ENCODE measurements at places on chromosomes 6 and 20.
A peak's percentile ranks its signal among the peaks of the same experiment; 100 is the strongest.

GRCh38 chr6:2630359-2630758 is 120.4 kb downstream of the MYLK4 start:
- DNase-seq: no peak

GRCh38 chr20:7155794-7156193 is 388.3 kb downstream of the BMP2 start:
- no peak for DNase-seq

DNA sequence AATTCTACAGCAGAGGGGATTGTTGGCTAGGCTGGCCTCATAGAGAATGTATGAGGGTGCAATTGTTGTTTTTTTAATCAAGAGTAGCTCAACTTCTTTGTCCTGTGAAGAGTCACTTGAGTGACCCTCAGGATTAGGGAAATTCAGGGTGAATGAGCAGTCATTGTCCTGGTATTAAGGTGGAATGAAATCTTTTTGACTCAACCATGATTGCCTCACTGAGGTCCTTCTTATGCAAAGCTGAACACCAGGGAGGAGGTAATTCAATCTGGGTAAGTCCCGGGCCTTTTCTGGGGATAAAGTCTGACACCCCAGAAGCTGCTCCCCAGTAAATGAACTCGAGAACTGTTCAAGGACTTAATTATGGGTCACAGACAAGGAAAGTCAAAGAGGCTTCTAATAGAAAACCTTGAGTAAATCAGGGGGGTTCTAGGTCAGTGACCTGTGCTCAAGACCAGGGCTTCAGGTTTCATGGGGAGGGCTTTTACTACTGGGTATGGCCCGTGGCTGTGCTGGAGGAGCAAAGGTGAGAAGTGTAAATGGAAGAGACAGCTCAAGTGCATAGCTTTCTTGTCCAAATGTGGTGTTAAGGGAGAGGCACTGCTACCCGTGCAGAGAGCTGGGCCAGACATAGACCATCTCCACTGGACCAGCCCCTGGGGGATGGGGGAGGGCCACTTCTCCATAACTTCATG is 25.3 kb upstream of the ZBTB24 start:
- no peak for DNase-seq

DNA sequence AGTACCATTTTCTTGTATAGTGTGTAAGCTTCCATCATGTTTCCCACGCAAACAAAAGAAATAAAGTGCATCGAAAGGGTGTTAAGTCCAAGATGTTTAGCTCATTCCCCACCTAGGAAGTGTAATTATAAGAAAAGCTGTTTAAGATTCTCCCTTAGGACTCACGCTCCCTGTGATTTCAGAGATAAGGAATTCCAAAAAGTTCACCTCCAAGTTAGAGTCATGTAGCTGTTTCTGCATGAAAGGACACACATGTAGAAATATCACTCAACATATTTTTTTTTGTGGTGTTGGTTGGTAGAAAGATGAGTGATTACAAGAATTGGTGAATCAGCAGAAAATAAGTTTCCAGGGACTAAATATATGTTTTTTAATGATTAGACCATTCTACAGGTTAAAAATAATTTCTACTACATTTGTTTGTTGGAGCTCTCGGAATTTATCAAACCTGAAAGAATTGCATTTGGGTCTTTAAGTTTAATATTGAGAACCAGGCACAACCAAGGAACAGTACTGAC is 10.4 kb downstream of the OPN5 start:
- no peak for DNase-seq

- no peak for DNase-seq
Observed at GRCh38 chr20:46458866-46459750, 52.7 kb upstream of the ELMO2 start.

DNA sequence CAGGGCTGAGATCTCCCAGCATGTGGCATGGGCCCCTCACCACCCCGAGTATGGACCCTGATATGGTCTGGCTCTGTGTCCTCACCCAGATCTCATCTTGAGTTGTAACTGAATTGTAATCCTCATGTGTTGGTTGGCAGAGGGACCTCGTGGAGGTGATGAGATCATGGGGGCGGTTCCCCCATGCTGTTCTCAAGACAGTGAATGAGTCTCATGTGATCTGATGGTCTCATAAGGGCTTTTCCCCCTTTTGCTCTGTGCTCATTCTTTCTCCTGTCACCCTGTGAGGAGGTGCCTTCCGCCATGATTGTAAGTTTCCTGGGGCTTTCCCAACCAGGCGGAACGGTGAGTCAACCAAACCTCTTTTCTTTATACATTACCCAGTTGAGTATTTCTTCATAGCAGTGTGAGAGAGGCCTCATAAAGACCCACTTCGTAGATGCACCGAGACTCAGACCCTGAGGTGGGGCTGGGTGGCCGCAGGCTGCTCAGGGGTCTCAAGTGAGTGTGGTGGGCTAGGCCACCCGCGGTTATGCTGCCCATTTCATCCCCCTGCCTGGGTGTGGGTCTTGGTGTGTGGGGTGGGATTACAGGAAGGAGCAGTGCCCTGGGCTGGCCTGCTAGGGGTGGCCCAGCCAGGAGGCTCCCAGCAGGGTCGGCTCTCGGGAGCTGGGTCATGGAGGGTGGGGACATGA is 26.2 kb upstream of the GATA5 start:
- peak; percentile 87 for DNase-seq

- DNase-seq: no peak
Observed at GRCh38 chr20:36130390-36130789, 24.1 kb upstream of the EPB41L1 start.

GRCh38 chr6:162856885-162857284 is 129.1 kb downstream of the PACRG start:
- no peak for DNase-seq

DNA sequence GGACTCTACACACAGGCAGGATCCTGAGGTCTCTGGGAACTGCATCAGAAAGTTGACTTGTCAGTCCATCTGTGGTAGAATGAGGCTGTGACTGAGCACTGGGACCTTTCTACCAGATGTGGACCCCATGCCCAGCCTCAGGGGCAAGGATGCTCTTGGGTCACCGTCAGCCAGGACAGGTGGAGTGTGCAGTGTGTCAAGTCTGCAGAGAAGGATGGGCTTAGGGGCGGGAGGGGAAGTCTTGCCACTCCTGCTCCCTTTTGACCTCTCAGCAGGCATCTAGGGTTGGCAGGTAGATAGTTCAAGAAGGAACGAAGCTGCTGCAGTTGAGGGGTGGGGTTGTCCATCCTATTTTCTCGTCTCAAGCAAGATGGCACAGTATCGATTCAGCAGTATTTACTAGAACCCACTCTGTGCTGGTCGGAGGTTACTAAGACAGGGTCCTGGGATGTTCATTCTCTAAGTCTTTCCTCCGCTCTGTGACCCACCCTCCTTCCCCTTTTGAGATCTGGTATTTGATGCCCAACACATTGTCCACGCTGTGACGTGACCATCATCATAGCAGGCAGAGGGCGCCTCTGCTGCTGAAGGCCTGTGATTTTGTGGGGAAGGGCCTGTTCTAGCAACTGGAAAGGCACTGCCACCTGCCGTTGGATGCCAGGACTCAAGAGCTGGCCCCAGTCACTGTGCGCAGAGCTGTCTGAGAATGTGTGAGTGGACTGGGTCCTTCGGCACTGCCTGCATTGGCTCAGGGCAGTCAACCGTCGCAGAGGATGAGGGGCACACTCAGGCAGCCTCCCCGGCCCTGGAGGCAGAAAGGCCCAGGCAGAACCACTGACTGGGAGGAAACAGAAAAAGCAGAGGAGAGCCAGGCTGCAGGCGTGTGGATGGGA is 23.2 kb downstream of the RBCK1 start:
- no peak for DNase-seq

- no peak for DNase-seq
Observed at GRCh38 chr20:13526551-13526950, 112.2 kb downstream of the TASP1 start.

GRCh38 chr20:19727251-19727847 is 30.7 kb upstream of the RIN2 start:
- DNase-seq: no peak

DNA sequence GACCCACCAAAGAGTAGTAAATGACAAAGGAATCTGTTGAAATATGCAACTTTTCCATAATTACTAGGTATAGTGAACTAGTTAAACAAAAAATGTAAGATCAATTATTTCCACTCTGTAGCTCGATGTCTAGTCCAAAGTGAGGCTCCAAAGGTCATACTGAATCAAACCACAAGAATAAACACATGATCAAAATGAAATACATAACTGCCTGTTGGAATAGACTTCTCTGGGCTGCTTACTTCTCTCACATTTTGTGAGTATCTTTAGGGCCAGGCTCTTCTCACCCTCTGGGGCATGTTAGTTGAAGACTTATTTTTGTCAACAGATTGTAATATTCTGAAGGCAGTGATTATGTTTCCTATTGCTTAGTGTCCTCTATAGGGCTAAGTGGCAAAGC is 103.7 kb upstream of the TMEM170B start:
- DNase-seq: no peak

DNA sequence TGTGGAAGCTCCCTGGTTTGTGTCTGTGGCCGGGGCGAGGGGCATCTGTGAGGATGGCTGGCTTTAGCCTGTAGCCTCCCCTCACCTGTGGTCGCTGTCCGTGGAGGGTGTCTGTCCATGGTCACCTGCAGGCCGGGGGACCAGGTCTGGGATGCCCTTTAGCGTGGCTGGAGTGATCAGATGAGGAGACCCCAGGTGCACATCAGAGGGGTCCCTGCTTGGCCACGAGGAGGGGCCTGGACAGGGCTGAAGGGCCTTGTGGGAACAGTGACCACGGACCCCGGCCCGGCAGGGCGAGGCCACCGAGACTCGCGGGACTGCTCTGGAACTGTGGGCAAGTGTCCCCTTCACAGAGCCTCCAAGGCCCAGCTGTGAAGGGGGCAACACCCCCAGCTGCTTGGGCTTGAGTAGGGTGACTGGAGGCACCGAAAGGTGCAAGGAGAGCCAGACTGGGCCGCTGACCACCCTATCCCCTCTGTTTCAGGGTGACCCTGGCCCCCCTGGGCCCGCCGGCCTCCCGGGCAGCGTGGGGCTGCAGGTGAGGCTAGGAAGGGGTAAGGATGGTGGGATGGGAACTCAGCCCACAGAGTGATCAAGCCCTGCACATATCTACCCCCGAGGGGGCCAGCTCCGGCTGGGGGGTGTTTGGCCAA is 8.6 kb downstream of the COL9A3 start:
- no peak for DNase-seq

DNA sequence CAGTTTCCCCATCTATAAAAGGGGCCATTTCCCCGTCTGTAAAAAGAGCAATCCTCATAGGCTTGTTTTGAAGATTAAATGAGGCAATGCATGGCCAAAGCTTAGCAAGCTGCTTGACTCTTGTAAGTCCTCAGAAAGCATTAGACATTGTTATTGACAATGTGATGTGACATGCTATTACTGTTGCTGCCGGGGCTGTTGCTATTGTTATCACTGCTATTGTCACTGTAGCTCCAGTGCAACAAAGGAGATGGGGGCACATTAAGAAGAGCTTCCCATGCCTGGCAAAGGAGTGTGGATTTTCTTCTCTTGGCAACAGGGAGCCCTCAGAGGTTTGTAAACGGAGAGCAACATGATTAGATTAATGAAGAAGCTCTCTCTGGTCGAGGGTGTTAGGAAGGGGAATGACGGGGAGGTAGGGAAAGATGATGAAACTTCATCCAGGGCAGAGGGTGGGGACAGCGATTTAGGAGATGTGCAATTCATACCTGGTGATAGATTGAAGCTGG is 33.1 kb upstream of the FAM83D start:
- no peak for DNase-seq

DNA sequence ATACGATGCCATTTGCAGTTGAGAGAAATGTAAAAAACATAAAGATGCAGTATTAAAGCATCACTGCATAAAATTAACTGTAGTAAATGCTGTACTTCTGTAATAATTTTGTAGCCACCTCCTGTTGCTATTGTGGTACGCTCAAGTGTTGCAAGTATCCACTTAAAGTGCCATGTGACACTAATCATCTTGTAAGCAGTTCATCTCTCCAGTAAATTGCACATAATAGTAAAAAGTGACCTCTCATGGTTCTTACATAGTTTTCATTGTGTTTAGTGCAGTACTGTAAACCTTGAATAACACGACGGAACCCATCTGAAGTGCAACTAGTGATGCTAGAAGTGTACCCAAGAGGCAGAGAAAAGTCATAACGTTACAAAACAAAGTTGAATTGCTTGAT is 190.1 kb upstream of the VGLL2 start:
- no peak for DNase-seq

DNA sequence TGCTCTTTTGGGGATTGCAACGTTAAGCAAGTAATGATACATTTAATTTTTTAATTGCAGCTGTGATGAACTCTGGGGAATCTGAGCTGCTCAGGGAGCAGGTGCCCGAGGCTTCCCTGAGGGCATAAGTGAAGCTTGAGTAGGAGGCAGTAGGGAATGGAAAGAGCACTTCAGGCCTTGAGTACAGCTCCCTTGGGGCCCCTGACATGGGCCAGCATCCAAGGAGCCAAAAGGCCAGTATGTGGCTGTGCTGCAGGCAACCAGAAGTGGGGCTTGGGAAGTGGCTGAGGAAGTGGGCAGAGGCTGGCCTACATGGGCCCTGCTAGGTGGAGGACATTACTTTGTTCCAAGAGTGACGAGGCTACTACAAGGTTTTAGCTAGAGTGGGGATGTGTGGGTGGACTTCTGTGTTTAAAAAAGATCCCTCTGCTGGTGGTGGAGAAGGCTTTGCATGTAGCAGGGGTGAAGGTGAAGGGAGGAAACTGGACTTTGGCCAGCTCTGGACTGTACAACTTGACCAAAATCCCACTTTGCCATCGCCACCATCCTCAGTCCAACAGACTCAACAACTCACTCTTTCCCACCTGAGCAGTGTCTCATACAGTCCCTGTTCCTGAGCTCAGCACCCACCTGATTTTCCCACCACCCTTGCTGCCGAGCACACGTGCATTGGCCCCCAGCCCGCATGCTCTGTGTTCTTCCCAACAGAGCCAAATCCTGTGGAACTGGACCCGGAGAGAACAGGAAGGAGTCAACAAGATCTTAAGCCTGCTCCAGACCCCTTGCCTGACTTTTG is 10.9 kb upstream of the ZNF831 start:
- DNase-seq: no peak

DNA sequence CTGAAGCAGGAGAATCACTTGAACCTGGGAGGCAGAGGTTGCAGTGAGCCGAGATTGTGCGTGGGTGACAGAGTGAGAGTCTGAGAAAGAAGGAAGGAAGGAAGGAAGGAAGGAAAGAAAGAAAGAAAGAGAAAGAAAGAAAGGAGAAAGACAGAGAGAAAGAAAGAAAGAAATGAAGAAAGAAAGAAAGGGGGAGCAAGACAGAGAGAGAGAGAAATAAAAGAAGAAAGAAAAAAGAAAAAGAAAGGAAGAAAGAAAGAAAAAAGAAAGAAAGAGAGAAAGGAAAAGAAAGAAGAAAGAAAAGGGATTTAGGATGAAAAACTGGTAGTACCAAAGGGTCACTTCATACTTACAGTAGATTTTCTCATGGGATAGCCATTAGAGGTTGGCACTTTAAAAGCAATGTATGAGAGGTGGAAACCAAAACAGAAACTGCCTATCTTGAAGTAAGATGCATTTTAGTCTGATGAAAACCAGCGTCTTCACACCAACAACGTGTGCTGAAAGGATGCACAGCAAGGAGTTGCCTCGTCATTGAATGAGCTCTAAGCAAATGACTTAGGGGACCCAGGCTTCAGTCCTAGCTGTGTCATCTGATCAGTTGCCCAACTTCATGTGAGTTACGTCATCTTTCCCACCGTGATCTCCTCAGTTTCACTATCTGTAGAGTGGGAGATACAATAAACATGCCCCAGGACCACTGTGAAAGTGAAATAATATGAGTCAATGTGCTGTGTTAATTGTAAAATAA is 133.9 kb upstream of the NEDD9 start:
- peak; percentile 31 for DNase-seq
